Non-pigmented ciliary epithelial cell (primary cell): ENCODE measurements at places on chromosomes 6 and 20.

GRCh38 chr6:2792330-2793110, 27.3 kb downstream of the WRNIP1 start:
- DNase-seq = no peak

DNA sequence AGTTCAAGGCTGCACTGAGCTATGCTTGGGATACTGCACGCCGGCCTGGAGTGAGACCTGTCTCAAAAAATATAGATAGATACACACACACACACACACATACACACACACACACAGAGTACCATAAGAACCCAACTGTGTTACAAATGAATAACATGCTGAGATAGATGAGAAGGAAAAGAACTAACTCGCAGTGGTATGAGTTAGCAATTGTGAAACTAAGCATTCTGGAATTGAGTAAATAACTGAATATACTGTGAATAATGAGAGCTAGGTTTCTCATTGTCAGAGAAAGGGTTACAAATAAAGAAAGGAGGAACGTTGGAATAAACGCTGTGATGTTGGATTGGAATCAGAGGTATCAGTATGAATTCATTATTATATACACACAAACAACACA, 14.6 kb upstream of the FAXC start:
- DNase-seq = no peak

GRCh38 chr6:107731422-107732319, 92.4 kb downstream of the SCML4 start:
- no peak for DNase-seq

- DNase-seq = no peak
These were observed 35.0 kb downstream of the HUS1B start for GRCh38 chr6:621931-622330.

DNA sequence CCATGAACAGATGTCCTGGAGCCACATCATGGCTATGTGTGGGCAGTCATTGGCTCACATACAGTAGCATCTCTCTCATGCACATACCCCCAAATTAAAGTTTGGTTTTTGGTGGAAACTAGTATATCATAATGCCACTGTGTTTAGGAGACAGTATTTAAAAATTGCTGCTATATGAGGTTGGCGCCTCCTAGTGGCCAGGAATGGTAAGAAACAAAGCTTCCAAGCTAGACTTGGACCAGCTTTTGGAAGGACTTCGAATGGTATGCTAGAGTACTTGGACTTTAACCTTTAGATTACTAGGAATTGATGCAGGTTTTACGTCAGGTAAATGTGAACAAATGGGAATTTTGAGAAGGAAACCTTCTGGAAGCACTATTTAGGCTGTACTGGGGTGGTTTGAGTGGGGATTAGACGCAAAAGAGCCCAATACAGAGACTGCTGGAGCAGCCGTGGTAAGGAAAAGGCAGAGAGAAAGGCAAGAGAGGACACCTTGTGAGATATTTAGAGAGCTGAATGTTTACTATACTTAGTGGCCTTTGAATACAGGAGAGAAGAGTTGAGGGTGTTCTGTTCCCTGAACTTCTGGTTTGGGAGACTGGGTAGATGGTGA, 23.8 kb downstream of the PRSS35 start:
- DNase-seq = no peak

DNA sequence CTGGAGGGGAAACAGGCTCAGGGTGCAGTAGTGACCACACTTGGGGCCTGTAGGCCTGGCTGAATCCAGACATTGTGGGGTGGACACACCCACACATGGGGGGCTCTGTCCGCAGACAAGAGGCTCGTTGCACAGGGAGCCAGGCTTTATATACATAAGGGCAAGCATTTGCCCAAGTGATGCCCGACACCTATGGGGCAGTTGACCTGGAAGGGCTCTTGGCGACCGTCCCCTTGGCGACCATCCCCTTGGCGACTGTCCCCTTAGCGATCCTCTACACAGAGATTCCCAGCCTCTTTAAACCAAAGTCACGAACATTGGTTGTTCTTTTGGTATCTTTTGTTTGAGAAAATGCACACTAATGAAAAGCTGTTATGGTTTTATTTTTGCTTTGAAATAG, 2.7 kb downstream of the TOX2 start:
- DNase-seq = no peak

DNA sequence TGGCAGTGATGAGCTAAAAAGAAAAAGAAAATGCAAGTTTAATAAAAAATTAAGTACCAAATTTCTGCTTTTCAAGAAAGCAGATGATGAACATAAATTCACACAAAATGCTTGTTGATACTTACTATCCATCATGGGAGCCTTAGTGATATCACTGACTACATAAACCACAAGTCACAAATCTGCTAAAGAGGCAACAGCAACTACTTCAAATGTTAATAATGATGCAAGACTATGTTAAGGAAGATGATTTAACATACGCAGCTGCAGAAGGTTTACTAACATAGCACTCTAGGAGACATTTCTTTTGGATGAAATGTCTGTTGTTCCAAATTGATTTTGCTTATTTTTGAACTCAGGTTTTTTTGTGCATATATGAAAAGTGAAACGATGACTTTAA, 18.6 kb downstream of the FYN start:
- no peak for DNase-seq

GRCh38 chr6:76490456-76490855, 418.0 kb upstream of the IMPG1 start:
- no peak for DNase-seq

GRCh38 chr6:9841886-9842725, 572.8 kb downstream of the TFAP2A start:
- DNase-seq = no peak

DNA sequence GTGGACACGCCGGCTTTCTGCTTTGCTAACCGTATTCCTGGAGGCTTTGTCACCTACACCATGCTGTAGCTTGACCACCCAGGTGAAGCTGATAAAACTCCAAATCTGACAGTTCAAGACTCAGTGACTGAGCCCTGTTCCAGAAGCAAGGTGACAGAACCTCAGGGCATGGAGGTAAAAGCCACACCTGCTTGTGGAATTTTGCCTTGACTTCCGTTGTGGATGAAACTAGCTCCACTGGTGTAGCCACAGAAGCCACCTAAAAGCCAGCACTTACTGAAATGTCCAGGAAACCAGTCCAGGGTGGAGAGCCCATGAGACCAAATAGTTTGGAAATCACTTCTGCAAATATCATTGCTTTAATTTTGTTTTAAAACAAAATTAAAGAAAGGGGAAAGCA, 11.0 kb downstream of the CST8 start:
- DNase-seq = no peak

GRCh38 chr6:593139-593906, 63.6 kb downstream of the HUS1B start:
- no peak for DNase-seq

GRCh38 chr6:135227349-135227748, 46.2 kb downstream of the MYB start:
- DNase-seq = no peak

GRCh38 chr6:145813285-145814034, 1.1 kb downstream of the FBXO30 start:
- no peak for DNase-seq

DNA sequence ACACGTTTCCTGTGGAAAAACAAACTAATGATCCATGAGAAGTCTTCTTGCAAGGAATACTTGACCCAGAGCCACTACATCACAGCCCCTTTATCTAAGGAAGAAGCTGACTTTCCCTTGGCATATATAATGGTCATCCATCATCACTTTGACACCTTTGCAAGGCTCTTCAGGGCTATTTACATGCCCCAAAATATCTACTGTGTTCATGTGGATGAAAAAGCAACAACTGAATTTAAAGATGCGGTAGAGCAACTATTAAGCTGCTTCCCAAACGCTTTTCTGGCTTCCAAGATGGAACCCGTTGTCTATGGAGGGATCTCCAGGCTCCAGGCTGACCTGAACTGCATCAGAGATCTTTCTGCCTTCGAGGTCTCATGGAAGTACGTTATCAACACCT, 35.4 kb downstream of the GCNT2 start:
- no peak for DNase-seq

- no peak for DNase-seq
These were observed 233.7 kb downstream of the IBTK start for GRCh38 chr6:82013561-82014530.

DNA sequence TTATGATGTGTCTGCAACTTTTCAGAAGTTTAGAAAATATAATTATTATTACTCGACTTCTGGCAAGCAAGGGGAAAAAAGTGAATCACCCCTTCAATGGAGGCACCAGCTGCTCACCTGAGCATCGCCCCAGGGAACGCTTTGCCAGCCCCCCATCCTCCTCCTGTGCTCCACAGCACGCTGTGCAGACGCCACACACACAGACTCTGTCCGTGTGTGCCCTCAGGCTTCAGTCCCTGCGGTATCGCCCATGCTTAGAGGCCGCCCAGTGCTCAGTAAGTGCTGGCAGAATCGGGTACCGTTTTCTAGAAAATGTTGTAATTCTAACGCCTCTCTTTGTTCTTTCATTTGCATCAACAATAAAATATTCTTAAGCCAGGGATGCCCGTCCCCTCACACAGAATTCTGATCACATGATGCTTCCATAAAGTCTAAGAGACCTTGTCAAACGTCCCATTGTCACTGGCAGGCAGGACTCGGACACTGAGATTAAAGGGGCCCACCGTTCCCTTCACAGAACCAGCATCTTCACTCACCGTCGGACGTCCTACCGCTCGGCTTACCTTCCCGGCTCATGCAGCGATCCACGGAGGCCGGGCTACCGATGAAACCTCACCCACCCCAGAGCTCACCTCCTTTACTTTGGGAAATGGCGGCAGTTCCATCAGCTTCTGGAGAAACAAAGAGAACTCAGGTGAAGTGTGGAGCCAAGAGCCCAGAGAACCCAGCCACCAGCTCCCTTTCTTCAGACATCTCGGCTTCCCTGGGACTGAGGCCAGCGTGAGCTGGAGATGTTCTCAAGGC, 105.5 kb downstream of the DLL1 start:
- DNase-seq = no peak

DNA sequence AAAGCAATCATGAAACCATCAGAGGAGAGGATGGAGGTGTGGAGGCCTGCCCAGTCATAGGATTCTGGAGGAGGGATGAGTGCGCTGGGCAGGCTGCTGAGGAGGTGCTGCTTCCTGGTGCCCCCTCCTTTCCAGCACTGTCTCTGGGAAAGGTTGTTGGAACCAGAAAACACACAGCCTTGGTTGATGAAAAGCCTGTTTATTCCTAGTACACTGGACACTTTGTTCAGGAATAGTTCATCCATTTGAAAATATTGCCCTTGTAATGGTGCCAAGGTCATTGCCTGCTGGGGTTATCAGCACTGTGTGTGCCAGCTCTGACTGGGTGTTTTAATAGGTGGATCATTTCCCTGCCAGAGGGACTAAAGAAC, 83.7 kb upstream of the ARMC2 start:
- no peak for DNase-seq

- DNase-seq = no peak
These were observed 185.1 kb upstream of the HDDC2 start for GRCh38 chr6:125486881-125487280.
